Nephron progenitor cell (in vitro differentiated cells): ENCODE measurements at places on chromosomes 3 and 15.
A peak's percentile ranks its signal among the peaks of the same experiment; 100 is the strongest.

DNA sequence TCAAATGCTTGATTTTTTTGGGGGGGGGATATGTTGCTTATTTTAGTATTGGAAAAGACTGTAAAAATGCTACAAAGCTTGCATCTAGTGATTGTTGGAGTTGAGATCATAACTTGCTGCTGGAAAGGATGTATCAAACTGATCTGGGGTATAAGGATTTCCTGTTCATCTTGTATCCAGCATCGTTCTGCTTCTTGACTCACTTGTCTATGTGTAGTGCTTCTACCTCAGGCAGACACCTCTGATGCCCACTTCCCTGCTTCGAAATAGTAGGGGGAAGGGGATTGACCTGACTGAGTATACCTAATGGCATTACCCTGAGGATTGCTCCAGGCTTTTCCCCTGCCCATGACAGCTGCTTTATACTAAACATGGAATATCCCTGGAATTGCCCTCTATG is 42.7 kb downstream of the STT3B start:
- no peak for DNase-seq
- no peaks in the 10 kb centered on the region for H3K27me3 ChIP-seq
- H3K36me3 ChIP-seq: peaks cover 44% of the 10 kb centered on the region
- no peak overlapping the region for H3K27ac ChIP-seq
- peaks cover 16% of the 10 kb centered on the region for H3K4me1 ChIP-seq

GRCh38 chr15:79593119-79593869 is 161.2 kb downstream of the MINAR1 start:
- no peak for DNase-seq
- peaks cover 2% of the 10 kb centered on the region for H3K27me3 ChIP-seq
- H3K27ac ChIP-seq: no peak overlapping the region
- no peaks in the 10 kb centered on the region for H3K36me3 ChIP-seq
- H3K4me1 ChIP-seq: no peaks in the 10 kb centered on the region

DNA sequence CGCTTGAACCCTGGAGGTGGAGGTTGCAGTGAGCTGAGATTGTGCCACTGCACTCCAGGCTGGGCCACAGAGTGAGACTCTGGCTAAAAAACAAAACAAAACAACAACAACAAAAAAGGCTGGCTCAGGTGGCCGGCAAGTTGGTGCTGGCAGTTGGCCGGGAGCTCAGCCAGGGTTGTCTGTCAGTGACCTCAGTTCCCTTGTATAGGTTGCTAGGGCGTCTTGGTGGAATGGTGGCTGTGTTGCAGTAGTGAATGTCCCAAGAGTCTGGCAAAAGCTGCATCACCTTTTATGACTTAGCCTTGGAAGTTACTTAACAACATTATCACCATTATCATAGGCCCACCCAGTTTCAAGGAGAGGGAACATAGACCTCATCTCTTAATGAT is 40.6 kb downstream of the ASB7 start:
- peaks cover 6% of the 10 kb centered on the region for H3K36me3 ChIP-seq
- DNase-seq: no peak
- H3K4me3 ChIP-seq: no peak overlapping the region
- no peak overlapping the region for H3K27ac ChIP-seq
- no peaks in the 10 kb centered on the region for H3K27me3 ChIP-seq
- H3K4me1 ChIP-seq: no peaks in the 10 kb centered on the region

GRCh38 chr3:152050903-152051302 is 177.5 kb downstream of the SUCNR1 start:
- no peak overlapping the region for H3K4me3 ChIP-seq
- DNase-seq: no peak
- H3K36me3 ChIP-seq: no peaks in the 10 kb centered on the region
- H3K27me3 ChIP-seq: peaks cover 3% of the 10 kb centered on the region
- peaks cover 10% of the 10 kb centered on the region for H3K4me1 ChIP-seq

DNA sequence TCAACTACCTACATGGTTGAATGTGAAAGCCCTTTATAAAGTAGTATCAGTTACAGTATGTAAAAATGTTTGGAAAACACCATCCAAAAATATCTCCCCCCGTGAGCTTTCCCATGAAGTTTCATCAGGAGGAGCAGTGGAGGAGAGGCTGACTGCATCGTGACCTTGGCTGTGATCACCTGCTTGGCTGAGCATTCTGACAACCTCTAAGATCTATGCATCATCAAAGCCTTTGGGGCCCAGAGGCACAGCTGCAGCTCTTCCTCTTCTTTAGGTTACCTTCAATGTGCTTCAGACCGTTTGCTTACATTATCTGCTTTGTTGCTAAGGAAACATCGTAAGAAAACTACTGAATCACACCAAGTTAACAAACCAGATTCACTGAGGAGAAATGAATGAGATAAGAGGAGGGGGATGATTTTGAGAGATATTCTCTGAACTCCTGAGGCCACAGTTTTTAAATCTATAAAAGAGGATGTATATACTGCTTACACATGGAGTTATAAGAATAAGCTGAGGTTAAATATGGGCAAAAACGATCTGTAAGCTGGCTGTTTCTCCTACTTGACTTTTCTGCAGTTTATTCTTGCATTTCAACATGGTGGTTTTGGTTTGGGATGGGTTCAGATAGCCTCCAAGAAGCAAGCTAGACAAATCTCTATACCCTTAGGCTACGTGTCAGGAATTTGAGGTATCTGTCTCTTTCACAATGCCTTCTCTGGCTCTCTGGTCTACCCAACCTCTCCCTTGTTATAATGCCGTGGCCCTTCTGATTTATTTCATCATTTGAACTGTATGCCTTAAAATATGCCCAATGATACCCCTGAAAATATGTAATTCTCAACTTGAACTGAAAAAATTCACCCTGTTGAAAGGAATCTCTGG is 4.0 kb downstream of the GCSAM start:
- H3K4me3 ChIP-seq: no peak overlapping the region
- no peaks in the 10 kb centered on the region for H3K27me3 ChIP-seq
- H3K4me1 ChIP-seq: peaks cover 77% of the 10 kb centered on the region
- H3K27ac ChIP-seq: peak overlapping the region; percentile 52
- no peak for DNase-seq

DNA sequence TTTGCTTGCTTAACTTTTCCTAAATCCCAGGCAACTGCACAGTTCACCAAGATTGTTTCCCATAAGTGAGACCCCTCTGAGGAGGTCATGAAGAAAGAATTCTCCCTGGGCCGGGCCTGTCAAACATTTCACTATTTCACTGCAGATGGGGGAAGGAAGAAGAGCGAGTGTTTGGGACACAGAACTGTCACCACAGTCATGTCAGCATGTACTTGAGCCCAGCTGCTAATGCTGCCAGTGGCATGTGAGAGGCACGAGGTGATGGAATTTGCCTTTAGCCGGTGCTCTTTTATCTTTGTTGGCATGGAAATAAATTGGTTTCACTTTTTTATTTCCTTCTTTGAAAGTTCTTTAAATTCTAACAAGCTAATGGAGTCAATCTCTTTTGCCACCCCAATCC is 277.9 kb upstream of the GADL1 start:
- no peak for DNase-seq
- peaks cover 3% of the 10 kb centered on the region for H3K27me3 ChIP-seq
- peaks cover 8% of the 10 kb centered on the region for H3K36me3 ChIP-seq
- peaks cover 29% of the 10 kb centered on the region for H3K4me1 ChIP-seq
- H3K4me3 ChIP-seq: no peak overlapping the region
- no peak overlapping the region for H3K27ac ChIP-seq
